ENCODE measurements at places on chromosomes 6 and 20.

GRCh38 chr6:71737953-71738352 lies 148.4 kb upstream of the RIMS1 start:
- no peak for DNase-seq

GRCh38 chr20:2301164-2301622 lies 5.4 kb downstream of the TGM3 start:
- peak; percentile 47 for DNase-seq

DNA sequence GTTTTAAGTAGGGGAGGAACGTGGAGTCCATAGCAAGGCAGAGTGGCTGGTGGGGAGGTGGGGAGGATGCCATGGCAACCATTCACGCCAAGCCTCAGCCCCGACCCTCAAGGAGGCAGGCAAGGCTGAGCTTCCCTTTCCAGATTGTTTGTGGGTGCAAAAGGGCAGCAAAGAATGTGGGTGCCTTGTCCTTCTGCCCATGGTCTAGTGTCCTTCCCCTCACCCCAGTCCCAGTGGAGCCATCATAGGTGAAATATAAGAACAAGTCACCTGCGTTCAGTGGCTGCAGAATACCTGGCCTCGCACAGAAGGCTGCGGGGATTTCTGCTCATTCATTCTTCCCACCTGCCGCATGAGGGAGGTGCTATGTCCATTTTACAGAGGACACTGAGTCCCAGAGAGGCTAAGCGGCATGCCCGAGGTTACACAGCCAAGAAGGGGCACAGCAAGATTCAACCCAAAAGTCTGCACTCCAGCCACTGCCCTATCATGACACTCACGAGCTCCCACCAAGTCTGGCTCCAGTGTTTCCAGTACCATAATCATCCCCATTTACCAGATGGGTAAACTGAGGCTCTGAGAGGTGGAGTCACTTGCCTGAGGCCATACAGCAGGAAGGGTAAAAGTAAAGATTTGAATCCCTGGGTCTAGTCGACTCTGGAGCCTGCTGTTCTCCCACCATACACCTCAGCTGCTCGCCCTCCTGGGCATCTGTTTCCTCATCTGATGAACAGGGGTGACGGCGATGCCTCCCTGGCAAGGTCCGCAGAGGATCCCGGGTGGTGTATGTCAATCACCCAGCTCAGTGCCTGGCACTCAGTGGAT lies 100.8 kb downstream of the CEBPB start:
- DNase-seq, result no peak

DNA sequence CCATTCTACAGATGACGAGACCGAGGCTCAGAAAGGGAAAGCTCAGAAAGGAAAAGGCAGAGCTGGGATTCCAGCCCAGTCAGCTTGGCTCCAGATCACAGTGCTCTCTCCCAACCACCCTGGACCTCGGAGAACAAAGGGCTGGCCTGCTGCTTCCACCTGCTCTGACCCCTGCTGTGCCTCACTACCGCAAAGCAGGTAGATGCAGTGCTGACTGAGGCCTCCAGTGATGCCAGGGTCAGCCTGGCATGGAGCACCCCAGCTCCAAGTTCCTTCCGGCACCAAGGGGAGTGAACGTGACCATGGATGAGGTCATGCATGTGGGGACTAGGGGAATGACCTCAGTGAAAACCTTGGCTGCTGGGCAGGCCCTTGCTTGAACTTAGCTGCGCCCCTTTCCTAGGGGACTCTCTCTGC lies 20.7 kb upstream of the TLDC2 start:
- DNase-seq, result no peak

- no peak for DNase-seq
These were observed 66.3 kb downstream of the SMOC2 start for GRCh38 chr6:168507297-168507696.

- DNase-seq, result no peak
These were observed 11.7 kb upstream of the SIRPB1 start for GRCh38 chr20:1631309-1632151.

- DNase-seq, result no peak
These were observed 15.8 kb downstream of the ABHD12 start for GRCh38 chr20:25374842-25375241.

- no peak for DNase-seq
These were observed 51.9 kb downstream of the KIZ start for GRCh38 chr20:21177767-21178166.

DNA sequence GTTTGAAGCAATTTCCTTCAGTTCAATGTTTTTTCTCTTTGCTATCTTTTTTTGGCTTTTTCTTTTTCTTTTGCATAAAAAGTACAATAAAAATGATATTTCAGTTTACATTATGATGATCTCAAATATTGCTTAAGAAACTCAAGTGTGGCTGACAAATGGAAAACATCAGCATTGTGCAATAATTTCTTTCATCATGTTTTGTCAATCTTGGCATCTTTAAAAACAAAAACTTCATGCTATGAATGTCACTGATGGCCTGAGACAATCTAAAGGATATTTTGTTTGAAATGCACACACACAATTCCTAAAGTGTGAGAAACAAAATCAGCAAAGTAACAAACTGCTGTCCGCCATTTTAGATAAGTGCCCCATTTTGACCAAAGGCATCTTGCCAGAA lies 13.9 kb upstream of the MTCL3 start:
- DNase-seq, result no peak
